ENCODE measurements at places on chromosomes 16 and 17. TPM values are rescaled to one million over a fixed set of nuclear protein-coding genes. Genes with fewer than 3 reads are reported as not detected.

GRCh38 chr16:3066440-3066748, 954 bp downstream of the IL32 start:
- no peak for DNase-seq

DNA sequence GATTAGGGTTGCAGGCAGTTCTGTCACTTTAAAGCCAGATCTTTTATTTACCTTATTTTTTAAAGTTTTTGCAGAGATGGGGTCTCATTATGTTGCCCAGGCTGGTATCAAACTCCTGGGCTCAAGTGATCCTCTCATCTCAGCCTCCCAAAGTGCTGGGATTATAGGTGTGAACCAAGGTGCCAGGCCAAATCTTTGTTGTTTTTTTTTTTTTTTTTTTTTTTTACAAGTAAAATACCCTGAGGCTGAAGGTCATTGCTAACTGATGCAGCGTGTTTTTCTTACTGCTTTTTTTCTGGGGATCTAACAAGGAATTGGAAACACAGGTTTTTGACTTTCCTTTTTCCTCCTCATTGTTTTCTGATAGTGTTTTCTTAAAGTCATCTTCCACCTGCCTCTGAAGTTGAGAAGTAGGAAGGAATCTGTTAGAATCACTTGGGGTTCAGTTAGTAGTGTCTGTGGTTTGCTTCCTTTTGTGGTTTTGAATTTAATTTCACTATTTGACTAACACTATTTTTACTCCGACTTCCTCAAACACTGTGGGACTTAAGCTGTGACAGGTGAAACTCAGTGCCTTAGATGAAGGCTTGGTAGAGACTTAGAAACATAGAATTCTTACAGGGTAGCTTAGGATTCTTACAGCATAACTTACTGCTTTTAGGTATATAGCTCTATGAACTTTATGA, 22.2 kb downstream of the CLTC start:
- no peak for DNase-seq

DNA sequence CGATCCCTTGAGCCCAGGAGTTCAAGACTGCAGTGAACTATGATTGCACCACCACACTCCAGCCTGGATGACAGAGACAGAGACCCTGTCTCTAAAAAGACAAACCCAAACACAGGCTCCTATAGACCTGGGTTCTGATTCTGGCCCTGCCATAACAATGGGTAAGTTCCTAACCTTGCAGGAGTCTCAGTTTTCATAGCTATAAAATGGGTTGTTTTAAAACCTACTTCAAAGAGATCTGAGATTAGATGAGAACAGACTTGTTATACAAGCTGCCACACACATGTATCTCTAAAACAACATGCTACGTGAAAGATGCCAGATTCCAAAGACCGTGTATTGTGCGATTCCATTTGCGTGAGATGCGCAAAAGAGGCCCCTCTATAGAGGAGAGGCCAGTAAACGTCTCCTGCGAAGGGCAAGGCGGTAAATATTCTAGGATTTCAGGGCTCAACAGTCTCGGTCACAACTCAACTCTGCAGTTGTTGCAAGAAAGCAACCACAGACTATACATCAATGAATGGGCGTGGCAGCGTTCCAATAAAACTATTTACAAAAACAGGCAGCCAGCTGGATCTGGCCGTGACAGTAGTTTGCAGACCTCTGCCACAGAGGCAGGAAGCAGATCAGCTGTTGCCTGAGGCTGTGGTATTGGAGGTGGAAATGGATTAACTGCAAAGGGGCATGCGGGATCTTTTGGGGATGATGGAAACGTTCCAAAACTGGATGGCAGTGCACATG, 5.9 kb downstream of the CORO7 start:
- no peak for DNase-seq

DNA sequence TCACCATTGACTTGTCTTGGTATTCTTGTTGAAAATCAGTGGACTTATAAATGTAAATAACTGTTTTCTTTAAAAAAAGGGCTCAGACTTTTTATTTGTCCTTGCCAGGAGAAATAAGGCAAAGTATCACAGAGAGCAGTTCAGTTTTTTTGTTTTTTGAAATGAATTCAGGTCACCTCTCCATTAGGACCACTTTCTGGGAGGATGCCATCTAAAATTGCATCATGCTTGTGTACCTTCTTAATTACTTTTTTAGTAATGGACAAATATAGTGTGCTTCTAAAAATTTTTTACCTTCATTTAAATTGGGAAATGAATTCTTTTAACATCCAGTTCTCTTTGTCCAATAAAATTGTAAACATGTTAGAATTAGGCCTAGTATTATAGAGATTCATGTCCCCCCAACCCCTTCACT, 210.0 kb downstream of the BCAS3 start:
- DNase-seq = no peak

DNA sequence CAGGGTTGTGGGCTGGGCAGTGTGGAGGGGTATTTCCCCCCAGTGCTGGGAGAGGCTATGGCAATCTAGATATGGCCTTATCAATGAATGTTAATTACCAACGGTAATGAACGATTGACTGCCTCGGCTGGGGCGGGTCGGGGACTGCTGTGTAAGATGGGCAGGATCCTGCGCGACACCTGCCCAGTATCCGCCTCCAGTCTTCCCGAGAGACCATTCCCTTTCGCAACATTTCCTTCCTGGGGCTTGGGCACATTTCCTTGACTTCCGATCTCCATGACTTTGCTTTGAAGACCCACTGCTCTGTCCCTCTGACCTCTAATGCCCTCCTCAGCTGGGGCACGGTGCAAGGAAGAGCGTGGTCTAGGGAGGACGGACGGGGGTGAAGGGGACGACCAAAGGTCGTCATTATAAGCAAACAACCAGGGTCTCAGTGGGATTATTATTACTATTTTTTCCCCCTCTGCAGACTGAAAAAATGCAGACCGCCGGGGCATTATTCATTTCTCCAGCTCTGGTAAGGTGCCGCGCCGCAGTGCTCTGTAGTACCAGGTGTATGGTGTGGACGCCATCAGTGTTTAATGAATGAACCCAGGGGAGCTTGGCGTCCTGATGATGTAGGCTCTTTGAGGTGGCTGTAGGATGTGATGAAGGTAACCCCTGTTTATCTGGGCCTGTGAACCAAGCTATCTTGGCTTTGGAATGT, 506 bp downstream of the ATP5MC1 start:
- peak; percentile 28 for DNase-seq

- no peak for DNase-seq
Measured at GRCh38 chr16:1299012-1299867, 10.2 kb upstream of the UBE2I start.

DNA sequence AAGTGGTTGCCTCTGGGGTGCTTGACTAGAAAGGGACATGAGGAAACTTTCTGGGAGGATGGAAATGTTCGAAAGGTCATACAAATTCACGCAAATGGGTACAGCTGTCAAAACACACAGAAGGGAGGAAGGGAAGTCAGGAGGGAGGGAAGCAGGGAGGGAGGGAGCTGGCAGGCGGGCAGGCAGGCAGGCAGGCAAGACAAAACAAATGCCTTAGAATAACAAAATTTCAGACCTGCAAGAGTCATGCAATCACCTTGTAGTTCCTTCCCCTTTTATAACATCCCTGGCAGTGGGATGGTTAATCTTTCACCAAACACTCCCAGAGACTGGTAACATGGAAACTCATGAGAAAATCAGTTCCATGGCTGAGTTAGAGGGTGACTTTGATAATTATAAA, 189.2 kb downstream of the STX8 start:
- no peak for DNase-seq

Gene P2RX5
- total RNA-seq = 7.8 TPM

Gene TIGD7
- 4.5 TPM for total RNA-seq

GRCh38 chr17:50569592-50569991, 9.1 kb downstream of the CACNA1G start:
- no peak for DNase-seq

Gene ATP2A1
- total RNA-seq = 1.8 TPM

Gene MILR1
- 2.3 TPM for total RNA-seq

DNA sequence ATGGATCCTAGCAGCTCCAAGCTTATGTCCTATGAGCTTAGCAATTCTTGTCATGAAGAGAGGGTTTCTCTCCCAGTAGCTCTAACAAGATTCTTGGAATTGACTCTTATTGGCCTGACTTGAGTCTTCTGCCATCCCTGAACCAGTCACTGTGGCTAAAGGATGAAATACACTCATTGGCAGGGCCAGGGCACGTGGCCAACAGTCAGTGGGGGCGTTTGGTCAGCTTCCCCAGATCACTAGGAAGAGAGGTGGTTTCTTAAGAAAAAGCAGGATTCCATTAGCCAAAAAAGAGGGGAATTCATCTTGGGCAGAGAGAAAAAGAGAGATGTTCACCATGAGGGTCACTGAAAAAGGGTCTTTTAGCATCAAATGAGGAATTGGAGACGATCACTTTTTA, 363.2 kb downstream of the SNX29 start:
- no peak for DNase-seq

DNA sequence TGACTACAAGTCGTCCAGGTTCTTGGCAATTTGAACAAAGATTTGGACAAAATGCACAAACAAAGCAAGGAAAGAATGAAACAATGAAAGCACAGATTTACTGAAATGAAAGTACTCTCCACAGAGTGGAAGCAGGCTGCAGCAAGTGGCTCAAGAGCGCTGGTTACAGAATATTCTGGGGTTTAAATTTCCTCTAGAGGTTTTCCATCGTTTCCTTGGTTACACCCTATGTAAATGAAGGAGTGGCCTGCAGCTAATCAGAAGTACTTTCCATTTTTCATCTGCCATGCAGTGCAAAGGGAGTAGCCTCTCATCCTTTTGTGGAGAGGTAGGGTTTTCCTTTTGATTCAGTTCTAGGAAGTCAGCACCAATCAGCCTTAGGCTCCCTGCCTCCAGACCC, 11.8 kb downstream of the STXBP4 start:
- DNase-seq = no peak

- no peak for DNase-seq
Measured at GRCh38 chr17:71180801-71181385, 939.9 kb upstream of the SOX9 start.

- DNase-seq = no peak
Measured at GRCh38 chr17:29168079-29168758, 12.0 kb downstream of the MYO18A start.

Gene NPIPA2
- total RNA-seq = 3.2 TPM
